CD8-positive, alpha-beta memory T cell (primary cell): ENCODE measurements at places on chromosomes 3 and 15. TPM values are rescaled to one million over a fixed set of nuclear protein-coding genes. Genes with fewer than 3 reads are reported as not detected.

DNA sequence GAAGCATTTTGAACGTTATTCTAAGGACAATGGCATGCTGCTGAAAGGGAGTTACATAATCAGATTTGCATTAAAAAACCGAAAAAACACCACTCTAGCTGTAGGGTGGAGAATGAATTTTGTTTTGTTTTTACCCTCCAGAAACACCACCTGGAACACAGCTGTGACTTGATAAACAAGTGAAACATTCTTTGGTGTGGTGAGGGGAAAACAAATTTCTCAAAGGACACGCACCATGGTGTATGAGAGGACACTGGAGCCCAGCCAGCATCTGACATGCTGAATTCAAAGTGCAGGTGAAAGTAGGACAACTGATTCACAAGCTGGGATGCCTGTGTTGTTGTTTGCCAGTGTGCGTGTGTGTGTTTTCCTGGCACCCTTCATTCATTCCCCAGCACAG is 554.5 kb upstream of the TBL1XR1 start:
- no peak overlapping the region for H3K27ac ChIP-seq
- H3K4me1 ChIP-seq, result no peaks in the 10 kb centered on the region
- no peak overlapping the region for H3K4me3 ChIP-seq
- no peaks in the 10 kb centered on the region for H3K27me3 ChIP-seq

Gene SPTSSB
- not detected for total RNA-seq

- DNase-seq, result no peak
- H3K27ac ChIP-seq, result no peak overlapping the region
- H3K4me1 ChIP-seq, result no peaks in the 10 kb centered on the region
- H3K36me3 ChIP-seq, result no peaks in the 10 kb centered on the region
Observed at GRCh38 chr3:5768281-5768945, 580.9 kb downstream of the EDEM1 start.

Gene CADM2
- total RNA-seq, result 0.22 TPM

- DNase-seq, result no peak
- H3K4me3 ChIP-seq, result no peak overlapping the region
- no peaks in the 10 kb centered on the region for H3K36me3 ChIP-seq
- H3K27me3 ChIP-seq, result no peaks in the 10 kb centered on the region
- no peaks in the 10 kb centered on the region for H3K4me1 ChIP-seq
Observed at GRCh38 chr15:64038878-64039610, 7.2 kb downstream of the DAPK2 start.
